ENCODE measurements at places on chromosomes 11 and 22.

DNA sequence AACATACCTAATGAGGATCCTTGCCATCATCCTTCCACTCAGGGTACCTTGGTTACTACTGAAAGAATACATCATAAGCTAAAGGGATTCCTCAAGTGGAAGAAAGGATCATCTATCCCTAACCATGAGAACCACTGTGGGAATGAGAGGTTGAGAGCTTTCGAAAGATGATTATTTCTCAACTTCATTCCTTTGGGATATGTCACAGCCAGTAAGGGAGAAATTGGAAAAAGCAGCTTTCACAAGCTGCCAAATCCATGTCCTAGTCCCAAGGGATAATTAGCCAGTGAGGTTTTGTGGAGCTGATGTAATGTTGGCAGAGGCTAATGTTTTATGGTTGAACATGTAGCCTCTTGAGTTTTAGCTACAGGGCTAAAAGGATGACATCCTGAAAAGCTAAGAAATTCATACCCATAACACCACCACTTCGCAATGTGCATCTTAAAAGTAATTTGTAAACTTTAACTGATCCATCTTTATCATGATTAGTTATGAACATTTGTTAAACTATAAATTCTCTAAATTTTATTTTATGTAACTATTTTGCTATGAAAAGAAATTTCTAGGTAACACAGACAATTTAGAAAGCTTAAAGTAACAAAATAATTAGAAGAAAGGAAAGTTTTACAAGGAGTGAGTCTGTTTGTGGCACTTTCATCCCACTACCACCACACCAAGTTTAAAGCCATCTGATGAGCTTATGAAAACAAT is 123.9 kb downstream of the MRTFA start:
- no peak for DNase-seq

DNA sequence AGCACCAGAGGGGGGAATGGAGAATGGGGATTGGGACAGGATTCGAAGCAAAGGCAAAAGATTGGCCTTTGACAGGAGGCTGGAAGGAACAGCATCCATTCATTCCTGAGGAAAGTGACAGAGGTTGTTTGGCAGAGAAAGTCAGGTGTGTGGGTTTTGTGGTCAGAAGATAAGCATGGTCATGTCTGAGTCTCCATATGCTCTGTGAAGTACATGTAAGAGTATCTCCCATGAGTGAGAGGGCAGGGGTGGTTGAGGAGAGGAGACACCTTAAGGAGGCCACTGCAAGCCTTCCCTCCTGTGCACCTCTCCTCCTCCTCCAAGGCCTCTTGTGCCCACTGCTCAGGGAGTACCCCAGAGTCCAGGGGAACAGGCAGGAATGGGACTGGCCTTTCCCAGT is 1.9 kb upstream of the NLRP10 start:
- DNase-seq = no peak

DNA sequence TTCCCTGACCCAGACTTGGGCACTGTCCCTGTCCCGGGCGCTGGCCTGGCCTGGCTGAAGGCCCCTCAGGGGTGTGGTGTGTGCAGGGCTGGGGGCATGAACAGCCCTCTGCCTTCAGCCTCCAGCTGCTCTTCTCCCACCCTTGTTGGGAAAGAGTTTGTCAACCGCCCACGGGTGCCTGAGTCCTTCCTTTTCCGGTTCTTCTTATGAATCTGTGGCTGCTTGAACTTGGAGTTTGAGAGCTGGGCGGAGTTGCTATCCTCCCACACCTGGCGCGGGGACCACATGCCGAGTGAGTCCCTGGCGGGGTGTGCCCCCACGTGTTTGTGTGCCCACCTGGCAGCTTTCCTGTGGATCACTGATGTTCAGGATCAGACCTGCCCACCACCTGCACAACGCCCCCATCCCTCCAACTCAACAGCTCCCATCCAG is 13.4 kb downstream of the NFAM1 start:
- no peak for DNase-seq

GRCh38 chr11:15106201-15106965 is 8.3 kb upstream of the INSC start:
- DNase-seq = no peak

DNA sequence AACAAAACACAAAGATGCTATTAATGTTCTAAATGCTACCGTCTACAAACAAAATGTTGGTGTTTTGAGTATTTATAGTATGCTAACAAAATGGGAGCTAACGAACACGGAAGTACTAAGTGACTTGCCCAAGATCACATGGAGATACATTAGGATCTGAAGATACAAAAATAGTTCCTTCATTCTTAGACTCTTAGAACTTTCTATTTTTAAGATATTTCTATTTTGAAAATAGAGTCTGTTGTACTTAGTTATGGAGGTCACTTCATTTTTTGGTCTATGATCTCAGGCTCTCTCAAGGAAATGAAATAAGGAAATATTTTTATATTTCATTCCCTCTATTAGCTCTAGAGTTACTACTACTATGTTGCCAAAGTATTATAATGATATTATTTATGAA is 64.2 kb downstream of the APOL5 start:
- DNase-seq = no peak

GRCh38 chr11:95800438-95800837 is 10.1 kb downstream of the CEP57 start:
- no peak for DNase-seq

Measured in erythroblast (primary cell).